Mammary epithelial cell (primary cell): ENCODE measurements at places on chromosomes 12 and 14.

DNA sequence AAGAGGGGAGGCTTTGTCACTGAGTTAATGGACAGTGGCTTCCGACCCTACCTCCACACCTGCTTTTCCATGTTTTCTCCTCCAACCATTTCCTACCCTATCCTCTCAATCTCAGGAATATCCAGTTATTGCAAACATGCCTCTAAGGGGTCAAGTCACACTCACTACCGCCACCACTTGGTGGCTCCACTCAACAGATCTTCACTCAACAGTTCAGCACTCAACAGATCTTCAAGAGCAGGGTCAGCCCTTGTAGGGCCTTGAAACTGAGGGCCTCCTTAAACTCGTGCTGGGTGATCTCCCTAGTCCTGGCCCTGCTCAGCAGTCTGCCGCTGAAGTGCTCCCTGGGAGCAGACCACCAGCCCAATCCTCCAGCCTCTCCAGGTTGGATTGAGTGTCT is 14.2 kb downstream of the ZNF641 start:
- DNase-seq, result no peak

DNA sequence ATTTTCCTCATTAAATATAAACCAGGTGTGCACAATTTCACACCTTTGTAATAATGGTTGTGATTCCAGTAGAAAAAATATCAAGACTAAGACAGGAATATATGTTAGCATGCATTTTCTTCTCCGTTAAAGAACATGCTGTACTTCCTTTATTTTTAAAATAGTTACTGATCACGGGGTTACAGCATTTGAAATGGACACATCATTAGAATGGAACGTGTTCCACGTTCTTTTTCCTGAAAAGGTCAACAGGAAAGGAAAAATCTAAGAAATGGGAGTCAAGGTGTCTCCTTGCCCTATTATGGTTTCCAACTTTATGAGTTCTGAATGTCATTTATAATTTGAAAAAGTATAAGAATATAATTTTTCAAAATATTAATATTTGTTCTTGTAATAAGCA is 1325.7 kb downstream of the SLC16A7 start:
- no peak for DNase-seq

DNA sequence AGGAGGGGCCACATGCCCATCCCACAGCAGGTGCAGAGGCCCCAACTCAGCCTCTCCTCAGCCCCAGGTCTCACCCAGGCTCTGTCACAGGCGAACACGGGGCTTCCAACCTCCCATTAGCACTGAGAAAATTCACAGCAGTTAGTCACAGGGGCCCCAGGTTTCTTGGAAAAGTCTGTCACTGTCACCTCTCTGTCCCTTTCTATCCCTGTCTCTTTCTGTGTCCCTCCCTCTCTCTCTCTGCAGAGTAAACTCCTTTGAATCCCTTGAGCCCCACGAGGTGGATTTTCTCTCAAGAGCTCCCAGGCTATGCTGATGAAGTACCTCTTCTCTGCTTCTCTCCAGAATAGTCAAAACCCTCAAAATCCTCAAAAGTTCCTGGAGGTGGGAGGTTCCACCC is 14.0 kb upstream of the ENDOU start:
- no peak for DNase-seq

GRCh38 chr12:121812921-121813896 is 9.4 kb downstream of the SETD1B start:
- DNase-seq, result no peak

- no peak for DNase-seq
These were observed 7.0 kb upstream of the TNS2 start for GRCh38 chr12:53042607-53043454.

DNA sequence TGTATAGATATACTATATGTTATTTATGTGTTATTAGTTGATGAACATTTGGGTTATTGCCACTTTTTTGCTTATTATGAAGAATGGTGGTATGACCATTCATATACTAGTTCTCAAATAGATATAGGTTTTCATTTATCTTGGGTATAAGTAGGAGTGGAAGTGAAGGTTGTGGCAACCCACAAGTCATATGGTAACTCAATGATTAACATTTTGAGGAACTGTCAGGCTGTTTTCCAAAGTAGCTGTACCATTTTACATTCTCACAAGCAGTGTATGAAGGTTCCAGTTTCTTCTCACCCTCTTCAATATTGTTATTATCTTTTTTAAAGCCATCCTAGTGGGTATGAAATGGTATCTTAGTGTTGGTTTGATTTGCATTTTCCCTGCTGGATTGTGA is 19.0 kb upstream of the MSRB3 start:
- DNase-seq, result no peak

- peak; percentile 50 for DNase-seq
These were observed 62.2 kb downstream of the BMP4 start for GRCh38 chr14:53894456-53894855.

- peak; percentile 16 for DNase-seq
These were observed 1176.7 kb upstream of the SEL1L start for GRCh38 chr14:82710267-82710841.

GRCh38 chr12:124031058-124031457 is 58.0 kb downstream of the ZNF664 start:
- DNase-seq, result no peak

GRCh38 chr12:38875586-38876228 is 29.7 kb downstream of the CPNE8 start:
- no peak for DNase-seq

GRCh38 chr12:80157645-80158044 is 58.3 kb downstream of the OTOGL start:
- no peak for DNase-seq

- no peak for DNase-seq
These were observed 76.7 kb downstream of the MED13L start for GRCh38 chr12:116200812-116201211.

GRCh38 chr14:59754256-59754655 is 116.3 kb downstream of the RTN1 start:
- no peak for DNase-seq

DNA sequence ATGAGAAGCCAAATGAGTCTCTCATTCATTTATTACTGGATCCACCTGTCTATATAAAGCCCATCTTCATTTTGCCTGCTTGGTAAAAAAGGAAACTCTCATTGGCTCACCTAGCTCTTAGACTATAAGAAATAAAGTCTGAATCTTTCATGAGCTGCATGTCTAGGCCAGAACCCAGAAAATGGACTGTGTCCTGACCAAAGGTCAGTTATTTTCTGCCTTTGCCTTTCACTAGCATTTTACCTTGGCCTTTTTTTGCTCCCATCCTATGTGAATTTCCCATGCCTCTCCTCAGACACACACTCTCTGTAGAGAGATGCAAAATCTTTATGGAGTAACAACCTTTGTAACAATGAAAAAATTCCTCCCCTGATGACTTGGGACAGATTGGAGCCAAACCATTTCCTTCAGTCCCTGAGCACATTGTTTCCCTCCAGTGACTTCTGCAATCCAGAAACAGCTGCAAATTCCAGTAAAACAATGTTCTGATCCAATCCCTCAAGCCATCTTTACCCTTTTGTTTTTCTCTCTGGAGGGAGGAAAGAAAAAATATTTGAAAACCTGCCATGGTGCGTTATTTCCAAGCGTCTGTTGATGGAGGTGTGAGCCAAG is 33.6 kb upstream of the MAP3K9 start:
- no peak for DNase-seq

DNA sequence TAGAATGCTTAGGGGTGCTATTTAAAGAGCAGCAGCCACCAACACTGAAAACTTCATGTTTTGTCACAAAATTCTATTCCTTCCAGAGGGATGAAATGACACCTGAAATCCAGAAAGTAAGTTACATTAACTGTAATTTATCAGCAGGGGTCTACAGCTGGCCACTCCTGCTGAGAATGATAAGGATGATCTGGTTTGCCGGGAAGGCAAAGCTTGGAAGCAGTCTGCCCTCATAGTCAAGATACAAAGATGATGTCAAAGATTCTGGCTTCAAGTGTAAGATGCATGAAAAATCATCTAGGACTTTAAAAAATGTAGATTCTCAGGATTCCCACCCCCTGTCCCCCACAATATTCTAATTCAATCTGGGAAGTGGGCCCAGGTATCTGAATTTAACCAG is 58.4 kb downstream of the DCAF5 start:
- no peak for DNase-seq

GRCh38 chr12:31835276-31835882 is 106.6 kb upstream of the AMN1 start:
- no peak for DNase-seq

GRCh38 chr12:83473408-83474095 is 786.8 kb downstream of the TMTC2 start:
- DNase-seq, result no peak

DNA sequence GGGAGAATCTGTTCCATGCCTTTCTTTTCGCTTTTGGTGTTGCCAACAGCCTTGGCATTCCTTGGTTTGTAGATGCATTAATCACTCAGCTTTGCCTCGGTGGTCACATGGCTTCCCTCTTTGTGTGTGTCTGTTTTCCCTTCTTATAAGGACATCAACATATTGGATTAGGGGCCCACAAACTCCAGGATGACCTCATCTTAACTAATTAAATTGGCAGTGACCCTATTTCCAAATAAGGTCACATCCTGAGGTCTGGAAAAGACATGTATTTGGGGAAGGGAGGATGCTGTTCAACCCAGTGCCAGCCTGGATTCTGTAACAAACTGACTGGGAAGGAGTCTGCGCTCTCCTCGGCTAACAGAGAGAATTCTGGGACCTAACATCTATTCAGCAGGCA is 365.7 kb upstream of the FKBP4 start:
- DNase-seq, result no peak

GRCh38 chr14:92922155-92922735 is 705 bp upstream of the CHGA start:
- DNase-seq, result no peak

- no peak for DNase-seq
These were observed 756 bp downstream of the LGR5 start for GRCh38 chr12:71440345-71440762.

DNA sequence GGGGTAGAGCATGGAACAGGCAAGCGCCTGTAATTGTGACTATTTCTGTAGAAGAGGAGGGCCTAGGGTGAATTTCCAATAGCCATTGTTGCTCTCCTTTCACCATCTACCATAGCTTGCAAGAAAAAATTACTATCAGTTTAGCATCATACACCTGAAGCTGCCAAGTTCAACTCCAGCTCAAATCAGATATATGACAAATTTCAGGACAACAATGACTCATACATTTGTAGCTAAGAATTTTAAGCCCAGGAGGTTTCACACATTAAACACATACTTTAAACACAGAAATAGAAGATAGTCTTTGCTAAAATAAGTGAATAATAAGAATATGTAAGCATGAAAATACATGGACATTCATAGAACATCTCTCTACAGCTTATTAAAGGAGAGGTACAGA is 17.6 kb upstream of the G2E3 start:
- peak; percentile 20 for DNase-seq

DNA sequence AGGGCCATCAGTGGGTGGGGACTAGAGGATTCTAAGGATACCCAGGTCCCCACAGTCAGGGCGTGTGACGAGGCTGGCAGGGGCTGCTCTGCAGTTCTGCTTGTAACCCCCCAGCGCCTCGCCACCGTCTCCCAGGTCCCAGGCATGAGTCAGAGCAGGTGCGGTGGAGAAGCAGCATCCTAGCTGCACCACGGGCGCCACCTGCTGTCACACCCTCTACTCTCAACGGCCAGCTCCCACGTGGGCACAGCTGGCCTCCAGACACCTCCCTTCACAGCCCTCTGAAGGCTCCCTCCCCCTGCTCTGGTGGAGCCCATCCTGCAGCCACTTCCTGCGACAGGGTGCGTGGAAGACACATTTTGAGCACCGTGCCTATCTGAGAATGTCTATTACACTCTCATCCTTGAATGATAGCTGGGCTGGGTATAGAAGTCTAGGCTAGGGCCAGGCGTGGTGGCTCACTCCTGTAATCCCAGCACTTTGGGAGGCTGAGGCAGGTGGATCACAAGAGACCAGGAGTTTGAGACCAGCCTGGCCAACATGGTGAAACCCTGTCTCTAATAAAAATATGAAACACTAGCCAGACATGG is 6.9 kb upstream of the NUDT14 start:
- DNase-seq, result no peak

DNA sequence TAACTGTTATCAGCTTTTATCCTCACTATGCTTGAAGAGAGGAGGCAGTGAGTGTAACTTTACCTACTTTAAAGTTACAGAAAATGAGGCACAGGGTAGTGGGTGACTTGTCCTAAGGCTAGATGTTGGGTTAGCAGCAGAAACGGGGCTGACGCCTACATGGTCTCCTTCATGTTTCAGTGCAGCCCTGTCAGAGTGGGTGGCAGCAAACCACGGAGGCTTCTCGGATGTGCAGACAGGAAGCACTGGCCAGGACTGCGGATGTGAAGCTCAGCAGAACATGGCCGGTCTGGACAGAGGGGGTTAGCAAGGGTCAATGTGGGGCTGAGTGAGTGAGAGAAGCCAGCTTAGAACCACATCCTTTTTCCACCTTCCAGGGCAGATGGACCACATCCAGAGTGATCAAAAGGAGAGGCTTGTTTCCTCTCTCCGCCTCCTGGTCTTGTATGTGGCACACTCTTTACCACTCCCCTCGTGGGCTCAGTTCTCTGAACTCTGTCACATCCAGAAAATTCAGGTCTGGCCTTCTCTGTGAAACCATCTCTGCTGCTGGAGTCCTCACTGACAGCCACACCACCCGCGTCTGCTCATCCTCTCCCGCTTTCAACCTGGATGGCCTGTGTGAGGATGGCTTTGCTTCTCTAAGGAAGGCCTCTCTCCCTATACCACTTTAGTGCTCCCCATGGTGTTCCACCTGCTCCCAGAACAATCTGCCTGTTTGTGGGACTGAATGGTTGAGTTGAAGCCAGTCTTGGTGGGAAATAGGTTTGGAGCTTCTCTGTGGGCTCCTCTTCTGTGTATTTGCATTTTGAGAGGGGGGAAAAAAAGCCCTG is 14.1 kb downstream of the SUSD6 start:
- peak; percentile 46 for DNase-seq

- DNase-seq, result peak; percentile 86
These were observed 257.8 kb upstream of the CCDC196 start for GRCh38 chr14:66228267-66228970.

- no peak for DNase-seq
These were observed 153.2 kb upstream of the DDHD1 start for GRCh38 chr14:53306267-53306721.

- no peak for DNase-seq
These were observed 8.7 kb upstream of the CACNA2D4 start for GRCh38 chr12:1927051-1927680.

- DNase-seq, result no peak
These were observed 17.7 kb downstream of the ERP27 start for GRCh38 chr12:14920475-14921126.

DNA sequence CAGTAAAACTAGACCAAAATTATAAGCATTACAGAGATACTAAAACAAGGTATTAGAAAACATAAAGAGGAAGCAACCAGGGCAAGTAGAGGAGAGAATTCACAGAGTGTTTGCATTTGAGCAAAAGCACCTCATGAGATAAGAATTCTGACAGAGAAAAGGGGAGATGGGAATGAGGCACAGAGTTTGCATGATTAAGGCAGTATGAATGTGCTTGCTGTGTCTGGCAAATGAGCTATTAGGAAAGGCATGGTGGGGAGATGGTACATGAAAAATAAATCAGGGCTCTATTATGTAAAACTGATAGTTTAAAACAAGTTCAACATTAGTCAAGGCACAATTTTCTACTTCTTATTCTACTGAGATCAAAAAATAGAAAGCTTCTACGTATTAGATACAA is 23.1 kb downstream of the GARIN6 start:
- DNase-seq, result no peak

GRCh38 chr14:70014406-70015095 is 135.3 kb downstream of the SMOC1 start:
- DNase-seq, result no peak

- no peak for DNase-seq
These were observed 6.2 kb downstream of the CHST11 start for GRCh38 chr12:104462931-104463339.
